ENCODE measurements at places on chromosomes 2 and 18. TPM values are rescaled to one million over a fixed set of nuclear protein-coding genes. Genes with fewer than 3 reads are reported as not detected.

The TMEFF2 gene
- 0.43 TPM for total RNA-seq

The RPRD1A gene
- 65.8 TPM for total RNA-seq

The PRADC1 gene
- 26.9 TPM for total RNA-seq

DNA sequence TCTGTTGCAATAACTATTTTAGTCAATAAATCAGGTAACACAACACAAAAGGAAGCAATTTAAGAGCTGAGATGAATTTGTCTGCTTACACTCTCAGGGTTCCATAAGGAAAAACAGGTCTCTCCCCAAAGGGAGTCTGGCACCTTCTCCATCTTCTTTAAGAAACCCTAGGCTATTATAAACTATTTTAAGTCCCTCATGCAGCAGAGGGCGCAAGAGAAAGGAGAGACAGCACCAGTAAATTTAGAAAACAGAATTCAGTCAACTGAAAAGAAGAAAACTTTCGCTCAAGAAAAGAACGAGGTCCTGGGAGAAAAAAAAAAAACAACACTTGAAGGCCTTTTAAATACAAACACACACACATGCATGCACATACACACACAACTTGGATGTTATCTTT lies 19.1 kb downstream of the SULT1C4 start:
- H3K4me3 ChIP-seq, result no peak overlapping the region
- H3K27me3 ChIP-seq, result no peaks in the 10 kb centered on the region
- no peaks in the 10 kb centered on the region for H3K36me3 ChIP-seq
- DNase-seq, result no peak
- H3K27ac ChIP-seq, result no peak overlapping the region
- no peaks in the 10 kb centered on the region for H3K4me1 ChIP-seq

DNA sequence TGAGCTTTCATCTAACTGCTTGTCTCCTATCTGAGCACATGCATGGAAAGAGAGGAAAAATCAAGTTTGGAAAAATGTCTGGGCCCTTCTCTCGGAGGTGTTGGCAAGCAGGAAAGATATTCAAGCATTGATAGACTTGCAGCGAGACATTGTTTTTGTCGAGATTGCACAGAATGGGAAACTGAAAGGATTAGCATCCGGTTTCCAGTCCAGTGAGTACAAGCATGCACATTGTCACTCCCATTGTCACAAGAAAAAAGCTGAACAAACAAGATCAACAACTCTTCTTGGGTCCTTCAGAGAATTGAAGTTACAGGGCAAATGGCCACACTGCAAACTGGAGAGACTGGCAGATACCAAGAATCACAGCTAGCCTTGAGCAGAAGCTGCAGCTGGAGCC lies 19.6 kb upstream of the MC5R start:
- H3K4me1 ChIP-seq, result peaks cover 18% of the 10 kb centered on the region
- no peak for DNase-seq

- H3K27me3 ChIP-seq, result no peaks in the 10 kb centered on the region
- no peak for DNase-seq
- H3K27ac ChIP-seq, result no peak overlapping the region
- H3K4me3 ChIP-seq, result no peak overlapping the region
These were observed 34.6 kb downstream of the RTP5 start for GRCh38 chr2:241904011-241904718.

- H3K27me3 ChIP-seq, result no peaks in the 10 kb centered on the region
- no peak for DNase-seq
- H3K4me3 ChIP-seq, result no peak overlapping the region
- H3K27ac ChIP-seq, result no peak overlapping the region
These were observed 29.6 kb downstream of the NEMP2 start for GRCh38 chr2:190504912-190505311.

DNA sequence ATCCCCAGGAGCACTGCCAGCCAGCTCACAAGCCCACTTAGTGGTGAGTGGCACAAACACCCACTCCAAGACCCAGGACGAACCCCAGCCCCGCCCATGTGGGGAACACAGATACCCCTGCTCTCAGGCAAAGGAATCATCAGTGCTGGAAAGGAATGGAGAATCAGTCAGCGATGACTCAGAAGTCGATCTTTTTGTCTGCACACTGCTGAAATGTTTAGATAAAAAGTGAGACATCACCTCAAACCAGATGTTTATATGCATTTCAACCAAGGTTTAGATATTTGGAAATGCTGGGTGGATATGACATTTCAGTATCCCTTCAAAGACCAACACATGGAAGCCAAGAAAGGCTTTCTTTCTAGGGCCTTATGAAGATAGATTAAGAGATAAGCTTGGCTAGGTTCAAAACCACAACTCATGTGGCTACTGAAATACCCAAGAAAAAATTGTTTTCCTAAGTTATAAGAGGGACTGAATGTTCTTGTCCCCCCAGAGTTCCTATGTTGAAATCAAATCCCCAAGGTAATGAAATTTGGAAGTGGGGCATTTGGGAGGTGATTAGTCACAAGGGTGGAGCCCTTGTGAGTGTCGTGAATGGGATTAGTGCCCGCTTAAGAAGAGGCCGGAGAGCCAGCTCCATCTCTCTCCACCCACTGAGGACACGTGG lies 43.7 kb downstream of the POU3F3 start:
- H3K4me3 ChIP-seq, result no peak overlapping the region
- no peaks in the 10 kb centered on the region for H3K36me3 ChIP-seq
- H3K27ac ChIP-seq, result no peak overlapping the region
- no peak for DNase-seq

Measured in hepatocyte (in vitro differentiated cells).